ENCODE measurements at places on chromosomes 3 and 15. TPM values are rescaled to one million over a fixed set of nuclear protein-coding genes. Genes with fewer than 3 reads are reported as not detected.

NANOGP8 gene
- 1.1 TPM for total RNA-seq

DISP2 gene
- not detected for total RNA-seq

SI gene
- not detected for total RNA-seq

GUCA1C gene
- not detected for total RNA-seq

SLITRK3 gene
- total RNA-seq, result not detected

IL5RA gene
- not detected for total RNA-seq

CNTN3 gene
- 0.25 TPM for total RNA-seq

SLC26A6 gene
- total RNA-seq, result 17.5 TPM

CHRNA7 gene
- total RNA-seq, result 89.6 TPM

SPESP1 gene
- total RNA-seq, result 1.6 TPM

HTR3E gene
- not detected for total RNA-seq

SIDT1 gene
- total RNA-seq, result 3.1 TPM

PROK2 gene
- total RNA-seq, result not detected

SEC22C gene
- total RNA-seq, result 49.3 TPM

CILP gene
- 1.6 TPM for total RNA-seq

CCDC174 gene
- 17.7 TPM for total RNA-seq

HGD gene
- 0.55 TPM for total RNA-seq

APBA2 gene
- total RNA-seq, result 2.2 TPM

PLA2G4E gene
- not detected for total RNA-seq

RFX7 gene
- total RNA-seq, result 27.9 TPM

All from adrenal gland (tissue), 19 donors.